ENCODE measurements at places on chromosomes 1 and 21.

DNA sequence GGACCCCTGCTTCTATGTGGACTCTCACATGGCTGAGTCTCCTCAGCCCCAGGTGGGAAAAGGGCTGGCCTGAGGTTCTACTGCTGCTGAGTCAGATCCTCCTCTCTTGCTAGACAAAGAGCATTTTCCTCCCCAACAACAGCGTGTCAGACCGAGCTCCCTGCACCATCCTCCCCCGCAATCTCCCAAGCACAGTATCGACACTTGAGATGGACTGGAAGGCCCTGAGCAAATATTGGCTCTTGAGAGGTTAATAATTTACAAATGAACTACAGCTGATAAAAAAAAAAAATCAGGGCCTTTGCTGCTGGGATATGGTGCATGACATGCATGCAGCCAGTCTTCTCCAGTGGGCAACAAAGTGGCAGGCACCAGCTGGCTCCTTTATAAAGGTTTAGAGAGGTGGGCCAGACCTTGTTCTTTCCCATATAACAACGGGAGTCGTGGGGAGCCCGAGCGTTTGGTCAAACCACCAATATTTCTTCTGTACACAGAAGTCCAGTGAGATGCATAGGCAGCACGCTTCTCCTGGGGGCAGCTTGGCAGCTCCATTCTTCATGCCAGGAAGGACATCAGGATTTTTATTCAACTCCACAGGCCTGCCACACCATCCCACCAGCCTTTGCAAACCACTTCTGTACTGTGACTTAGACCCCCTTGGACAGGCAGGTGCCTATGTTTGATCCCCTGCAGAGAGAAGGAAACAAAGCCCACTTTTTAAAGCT, 55.4 kb upstream of the CAMK1G start:
- no peak for DNase-seq

DNA sequence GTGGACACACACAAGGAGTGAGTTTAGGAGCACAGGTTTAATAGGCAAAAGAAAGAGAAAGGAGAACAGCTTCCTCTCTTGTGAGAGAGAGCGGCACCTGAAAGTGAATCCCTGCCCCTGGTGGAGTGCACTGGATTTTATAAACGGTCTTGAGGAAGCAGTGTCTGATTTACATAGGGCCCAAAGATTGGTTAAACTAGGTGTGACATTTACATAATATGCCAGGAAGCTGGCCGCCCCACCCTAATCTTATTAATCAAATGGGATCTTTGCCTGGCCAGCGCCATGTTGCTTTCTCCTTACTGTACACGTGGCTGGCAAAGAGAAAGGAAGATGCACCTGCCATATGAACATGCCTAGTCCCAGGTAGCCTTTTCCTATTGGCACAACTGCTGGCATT, 38.7 kb downstream of the CFH start:
- DNase-seq = no peak

GRCh38 chr1:183023146-183023600, at the start of gene LAMC1:
TSS of gene LAMC1 (plus strand) at chr1:183023420. CDS start at chr1:183023717, 297 bp downstream.
- no peak for DNase-seq

DNA sequence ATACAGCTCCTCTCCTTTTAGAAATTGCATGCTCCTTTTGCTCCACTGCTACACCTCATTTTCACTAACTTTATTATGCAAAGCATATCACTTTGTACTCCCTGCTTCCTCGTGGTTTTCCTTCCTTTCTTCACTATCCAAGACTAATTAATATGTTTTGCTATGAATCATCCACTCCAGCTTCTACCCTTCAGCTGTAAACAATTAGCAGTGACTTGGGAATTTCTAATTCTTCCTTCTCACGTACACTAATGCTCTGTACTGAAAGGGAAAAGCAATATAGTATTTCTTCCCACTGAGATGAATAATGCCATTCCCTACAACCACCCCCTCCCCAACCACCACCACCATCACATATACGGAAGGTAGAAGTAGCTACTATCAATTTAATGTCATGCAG, 1917.0 kb downstream of the MRPL39 start:
- DNase-seq = no peak
